ENCODE measurements at places on chromosomes 13 and 19.

GRCh38 chr13:26459276-26460131 lies 98.0 kb upstream of the WASF3 start:
- no peak for DNase-seq

- DNase-seq: no peak
These were observed 955 bp downstream of the IL4I1 start for GRCh38 chr19:49895566-49896297.

GRCh38 chr13:73069206-73069805 lies 10.5 kb downstream of the KLF5 start:
- DNase-seq: no peak

GRCh38 chr19:664913-665443 lies 2.0 kb upstream of the RNF126 start:
- DNase-seq: peak; percentile 71

DNA sequence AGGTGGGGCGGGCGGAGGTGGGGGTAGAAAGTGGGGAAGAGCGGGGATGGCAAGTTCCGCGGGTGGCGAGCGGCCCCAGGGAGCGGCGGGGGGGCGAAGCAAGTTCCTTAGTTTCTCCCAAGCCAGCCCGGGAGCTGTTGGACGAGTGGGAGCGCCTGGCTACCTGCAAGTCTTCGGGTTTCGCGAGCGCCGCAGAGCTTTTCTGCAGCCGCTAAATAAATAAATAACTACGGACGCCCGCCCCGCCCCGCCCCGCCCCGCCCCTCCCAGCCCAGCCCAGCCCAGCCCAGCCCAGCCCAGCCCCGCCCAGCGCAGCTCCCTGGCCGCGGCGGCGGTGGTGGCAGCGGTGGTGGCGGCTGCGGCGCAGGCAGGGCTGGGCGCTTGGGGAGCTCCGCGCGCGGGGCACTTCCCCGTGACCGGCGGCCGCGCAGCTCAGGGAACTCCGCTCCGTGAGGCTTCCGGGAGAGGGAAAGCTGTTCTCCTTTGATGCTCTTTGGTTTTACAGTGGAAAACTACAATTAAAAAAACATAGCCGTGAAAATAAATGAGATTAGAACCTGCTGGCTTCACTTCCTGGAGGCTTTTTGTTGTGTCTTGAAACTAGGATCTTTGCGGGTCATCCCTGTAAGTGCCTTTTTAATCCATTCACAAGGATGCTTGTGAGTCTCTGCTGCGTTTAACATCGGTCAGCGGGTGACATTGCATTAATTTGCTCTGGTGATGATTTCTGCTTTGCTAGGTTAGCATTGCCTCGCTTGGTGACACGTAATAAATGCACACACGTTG lies at the start of gene UBE2L5:
Gene UBE2L5 (plus strand): TSS at position 440 of the 786 bp plus-strand sequence. CDS start 5,498 bp downstream, outside the sequence.
- peak; percentile 47 for DNase-seq

DNA sequence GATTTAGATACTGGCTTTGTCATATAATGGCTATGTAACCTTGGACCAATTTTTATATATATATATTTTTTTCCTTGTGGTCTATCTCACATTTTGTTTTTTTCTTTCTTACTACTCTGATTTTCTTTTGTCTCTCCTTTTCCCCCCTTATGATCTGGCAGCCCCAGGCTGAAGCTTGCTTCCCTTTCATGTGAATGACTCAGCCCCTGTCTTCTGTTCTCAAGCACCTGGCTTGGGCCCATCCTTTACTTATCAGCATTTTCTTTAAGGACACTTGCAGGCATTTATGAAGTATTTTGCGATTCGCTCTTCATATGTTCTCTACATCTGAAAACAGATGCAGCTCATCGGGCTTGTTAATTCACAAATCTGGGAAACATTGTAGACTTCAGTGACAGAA lies 163.6 kb downstream of the SPRY2 start:
- no peak for DNase-seq

- DNase-seq: no peak
These were observed 35.6 kb upstream of the PEPD start for GRCh38 chr19:33557196-33557595.

DNA sequence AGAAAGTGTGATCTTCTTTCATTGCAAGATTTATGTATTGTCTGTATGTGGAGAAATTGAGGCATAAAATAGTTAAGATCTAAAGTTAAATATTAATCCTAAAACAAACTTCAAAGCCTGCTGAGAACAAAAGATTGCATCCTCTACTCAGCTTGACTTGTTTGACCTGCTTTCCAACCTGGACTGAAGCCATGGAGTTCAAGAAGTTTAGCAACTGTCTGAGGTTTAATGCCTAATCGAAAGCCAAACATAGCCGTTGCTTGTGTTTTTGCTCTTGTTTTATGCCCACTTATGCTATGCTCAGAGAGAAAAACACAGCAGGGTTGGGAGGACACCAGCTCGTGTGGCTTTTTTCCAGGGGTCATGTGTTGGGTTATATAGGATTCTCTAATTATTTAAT lies 135.6 kb downstream of the NUFIP1 start:
- no peak for DNase-seq

DNA sequence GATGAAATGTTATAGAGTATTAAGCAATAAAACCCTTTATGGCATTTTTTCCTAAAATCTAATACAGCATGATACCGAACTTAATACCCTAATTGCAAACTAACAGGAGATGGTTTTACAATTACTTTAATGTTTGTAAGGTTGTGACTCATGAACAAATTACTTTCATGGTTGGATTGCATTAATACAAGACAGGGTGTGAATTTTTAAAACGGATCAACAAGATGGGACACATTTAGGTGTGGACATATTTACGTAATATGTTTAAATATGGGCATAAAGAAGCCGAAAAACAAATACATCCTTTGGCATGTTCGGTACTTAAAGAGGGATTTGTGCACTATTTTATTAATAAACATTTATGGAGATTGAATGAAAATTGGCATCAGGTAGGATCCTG lies 168.3 kb upstream of the SPRY2 start:
- DNase-seq: no peak
